ENCODE measurements at places on chromosomes 1 and 21.

DNA sequence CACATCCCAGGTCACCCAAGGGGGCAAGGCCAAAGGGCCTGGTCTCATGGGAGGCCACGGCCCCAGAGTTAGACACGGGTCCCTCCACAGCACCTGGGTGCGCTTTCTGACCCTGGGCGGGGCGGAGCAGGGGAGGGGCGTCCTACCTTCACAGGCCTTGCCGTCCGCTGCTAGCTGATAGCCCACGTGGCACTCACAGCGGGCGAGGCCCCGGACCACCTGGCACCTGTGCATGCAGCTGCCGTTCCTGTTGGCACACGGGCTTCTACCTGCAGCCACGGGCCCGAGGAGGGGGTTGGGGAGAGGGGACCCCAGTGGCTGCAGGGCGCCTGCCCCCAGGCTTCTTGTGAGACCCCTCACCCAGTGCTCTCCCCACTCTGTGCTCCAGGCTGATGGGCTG lies 59.9 kb downstream of the ARHGEF16 start:
- no peak for DNase-seq

GRCh38 chr1:84141182-84142003 lies 2.7 kb upstream of the PRKACB start:
- no peak for DNase-seq

DNA sequence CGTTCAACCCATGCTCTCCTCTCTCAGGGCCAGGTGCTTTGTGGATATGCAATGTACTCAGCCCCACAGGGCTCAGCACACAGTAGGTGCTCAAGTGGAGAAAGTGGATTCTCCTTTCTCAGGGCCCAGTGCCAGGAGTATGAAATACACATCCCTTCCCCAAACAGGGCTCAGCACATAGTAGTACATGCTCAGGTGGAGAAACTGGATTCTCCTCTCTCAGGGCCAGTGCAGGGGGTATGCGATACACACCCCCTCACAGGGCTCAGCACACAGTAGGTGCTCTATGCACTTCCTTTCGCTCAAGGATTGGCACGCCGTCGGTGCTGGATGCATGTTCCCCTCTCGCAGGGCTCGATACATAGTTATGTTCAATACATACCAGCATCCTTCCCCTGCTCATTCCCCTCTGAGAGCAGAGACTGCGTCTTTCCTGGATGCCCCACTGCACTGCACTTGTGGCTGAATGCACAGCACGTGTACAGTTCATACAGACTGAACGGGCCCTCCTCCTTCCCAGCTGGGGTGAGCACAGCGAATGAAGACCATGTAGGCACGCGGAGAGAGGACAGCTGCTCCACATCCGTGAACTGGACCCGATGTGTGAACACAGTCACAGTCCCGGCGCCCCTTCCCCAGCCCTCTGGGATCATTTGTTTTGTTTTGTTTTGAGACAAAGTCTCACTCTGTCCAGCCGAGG lies 16.6 kb upstream of the DISP3 start:
- DNase-seq: no peak

DNA sequence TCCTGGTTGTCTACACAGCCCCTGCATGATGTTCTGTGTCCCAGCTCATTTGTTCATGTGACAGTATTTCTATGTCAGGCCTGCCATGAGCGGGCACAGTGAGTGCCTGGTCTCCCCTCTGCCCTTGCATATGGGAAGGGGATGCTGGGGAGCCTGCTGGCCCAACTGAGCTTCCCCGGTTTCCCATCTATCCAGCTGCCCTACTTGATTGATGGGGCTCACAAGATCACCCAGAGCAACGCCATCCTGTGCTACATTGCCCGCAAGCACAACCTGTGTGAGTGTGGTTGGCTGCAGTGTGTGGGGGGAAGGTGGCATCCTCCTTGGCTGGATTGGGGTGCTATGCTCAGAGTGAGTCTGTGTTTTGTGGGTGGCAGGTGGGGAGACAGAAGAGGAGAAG lies 1.5 kb downstream of the GSTM4 start:
- DNase-seq: no peak

GRCh38 chr1:110498270-110498669 lies 20.7 kb downstream of the KCNA10 start:
- DNase-seq: no peak

DNA sequence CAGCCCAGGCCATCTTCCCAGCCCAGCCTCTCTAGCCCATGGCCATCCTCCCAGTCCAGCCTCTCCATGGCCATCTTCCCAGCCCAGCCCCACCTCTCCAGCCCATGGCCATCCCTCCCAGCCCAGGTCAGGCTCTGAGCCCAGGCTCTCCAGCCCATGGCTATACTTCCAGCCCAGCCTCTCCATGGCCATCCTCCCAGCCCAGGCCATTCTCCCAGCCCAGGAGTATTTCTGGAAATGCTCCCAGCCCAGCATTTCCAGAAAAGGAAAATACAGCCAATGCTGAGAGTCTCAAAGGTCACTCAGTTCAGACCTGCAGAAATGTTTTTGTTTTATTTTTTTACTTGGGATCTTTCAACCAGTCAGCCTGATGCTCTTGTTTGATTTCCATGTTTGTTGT lies 70.0 kb upstream of the ZNF281 start:
- DNase-seq: no peak
